Endodermal cell (in vitro differentiated cells): ENCODE measurements at places on chromosomes 4 and X. TPM values are rescaled to one million over a fixed set of nuclear protein-coding genes. Genes with fewer than 3 reads are reported as not detected.

NSUN7 gene
- 18.2 to 29.6 TPM (median 26.7 TPM) in 3 replicates for total RNA-seq

TMEM150C gene
- 26.5 to 36.0 TPM (median 32.8 TPM) in 3 replicates for total RNA-seq

NPY2R gene
- total RNA-seq: 0.17 to 0.33 TPM in 2 of 3 replicates, not detected in the other

- H3K4me3 ChIP-seq: no peak overlapping the region
- DNase-seq: no peak
- no peak overlapping the region for H3K27ac ChIP-seq
Measured at GRCh38 chr4:44670506-44671199, 7.6 kb upstream of the GUF1 start.

DNA sequence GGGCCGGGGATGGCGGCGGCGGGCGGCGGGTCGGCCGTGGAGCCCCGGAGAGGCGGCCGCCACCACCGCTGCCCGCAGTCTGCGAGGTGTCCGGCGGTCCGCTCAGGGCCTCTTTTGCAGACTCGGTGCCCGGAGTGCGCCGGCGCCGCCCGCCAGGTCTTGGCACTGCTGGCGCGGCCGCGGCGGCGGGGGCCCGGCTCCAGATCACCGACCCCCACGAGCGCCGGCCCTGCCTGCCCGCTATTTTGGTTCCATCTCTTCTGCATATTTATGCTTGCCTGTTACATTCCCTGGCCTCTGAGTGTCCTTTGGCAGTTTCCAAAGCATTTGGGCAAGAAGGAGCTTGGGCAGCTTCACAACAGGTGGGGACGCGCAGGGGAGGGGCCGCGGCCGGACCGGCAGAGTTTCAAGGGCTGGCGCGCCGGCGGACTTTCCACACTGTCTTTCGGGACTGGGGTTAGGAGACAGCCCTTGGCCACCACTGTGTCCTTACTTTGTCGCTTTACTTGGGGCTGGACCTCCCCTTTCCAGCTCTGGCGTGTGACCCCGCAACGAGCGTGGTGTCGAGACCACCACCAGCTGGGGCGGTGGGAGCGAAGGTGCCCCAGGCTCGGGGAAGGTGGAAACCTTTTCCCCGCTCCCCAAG, 668 bp upstream of the TAPT1 start:
- H3K27ac ChIP-seq: peak overlapping the region; percentile 65
- peak; percentile 87 for DNase-seq
- H3K27me3 ChIP-seq: no peaks in the 10 kb centered on the region
- peak overlapping the region; percentile 83 for H3K4me3 ChIP-seq

GRCh38 chrX:49193542-49193964, 6.4 kb downstream of the SYP start:
- no peak overlapping the region for H3K27ac ChIP-seq
- no peaks in the 10 kb centered on the region for H3K36me3 ChIP-seq
- no peak for DNase-seq
- H3K4me1 ChIP-seq: no peaks in the 10 kb centered on the region
- no peak overlapping the region for H3K4me3 ChIP-seq

DNA sequence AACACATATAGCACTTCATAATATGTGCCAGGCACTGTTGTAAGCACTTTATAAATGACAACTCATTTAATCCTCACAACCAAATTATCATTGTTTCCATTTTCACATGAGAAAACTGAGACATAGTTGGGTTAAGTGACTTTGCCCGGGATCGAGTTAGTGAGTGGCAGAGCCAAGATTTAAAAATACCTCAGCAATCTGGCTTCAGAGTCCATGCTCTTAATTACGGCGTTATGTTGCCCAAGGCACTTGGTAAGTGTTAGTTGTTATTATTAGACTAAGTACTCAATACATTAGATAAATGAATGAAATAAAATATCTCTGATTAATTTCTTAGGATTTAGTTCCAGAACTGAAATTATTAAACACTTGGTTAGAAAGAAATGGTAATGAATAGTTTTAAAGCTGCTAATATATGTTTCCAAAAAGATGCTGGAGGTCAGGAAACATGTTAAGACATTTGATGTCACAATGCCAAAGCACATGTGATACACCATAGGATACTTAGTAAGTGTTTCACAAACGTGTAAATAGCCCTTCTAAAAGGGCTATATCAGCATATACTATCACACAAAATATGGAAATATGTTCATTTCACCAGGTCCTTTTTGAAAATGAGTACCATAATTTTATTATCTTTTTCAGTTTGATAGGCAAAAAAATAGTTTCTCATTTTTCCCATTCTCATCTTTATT, 301.9 kb downstream of the GPAT3 start:
- H3K27me3 ChIP-seq: no peaks in the 10 kb centered on the region
- H3K4me1 ChIP-seq: no peaks in the 10 kb centered on the region

- H3K27ac ChIP-seq: no peak overlapping the region
- H3K4me1 ChIP-seq: no peaks in the 10 kb centered on the region
- no peak for DNase-seq
- peaks cover 16% of the 10 kb centered on the region for H3K36me3 ChIP-seq
- no peaks in the 10 kb centered on the region for H3K27me3 ChIP-seq
Measured at GRCh38 chr4:6160536-6160935, 39.8 kb downstream of the JAKMIP1 start.

DNA sequence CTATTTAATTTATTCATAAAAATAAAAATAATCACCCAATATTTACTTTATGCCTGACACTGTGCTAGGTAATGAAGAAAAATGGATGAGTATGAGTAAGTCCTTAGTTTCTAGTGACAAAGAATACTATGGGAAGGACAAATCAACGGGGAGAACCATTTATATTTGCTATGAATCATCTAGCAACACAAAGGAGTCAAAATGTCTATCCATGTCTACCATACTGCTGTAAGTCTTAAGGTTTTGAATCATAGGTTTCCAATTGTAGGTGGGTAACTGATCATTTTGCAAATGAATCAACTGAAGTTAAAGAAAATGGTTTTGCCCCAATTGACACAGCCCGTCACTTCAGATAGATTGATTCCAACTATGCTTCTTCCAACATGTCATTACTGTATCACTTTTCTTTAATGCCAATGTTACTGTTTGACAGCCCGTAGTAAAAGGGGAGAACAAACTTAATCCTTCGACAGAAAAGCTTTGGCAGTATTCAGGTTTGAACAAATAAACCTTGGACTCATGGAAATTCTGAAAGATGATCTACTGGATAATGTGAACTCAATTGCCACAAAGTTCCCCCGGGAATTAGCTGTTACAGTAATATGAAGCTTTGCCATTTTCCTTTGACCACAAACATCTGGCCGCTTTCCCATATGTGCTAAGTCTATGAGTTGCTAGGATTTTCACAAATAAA, 3.2 kb downstream of the TDO2 start:
- H3K27me3 ChIP-seq: no peaks in the 10 kb centered on the region
- H3K4me3 ChIP-seq: no peak overlapping the region
- DNase-seq: no peak
- no peaks in the 10 kb centered on the region for H3K36me3 ChIP-seq
- H3K4me1 ChIP-seq: no peaks in the 10 kb centered on the region
- no peak overlapping the region for H3K27ac ChIP-seq

DNA sequence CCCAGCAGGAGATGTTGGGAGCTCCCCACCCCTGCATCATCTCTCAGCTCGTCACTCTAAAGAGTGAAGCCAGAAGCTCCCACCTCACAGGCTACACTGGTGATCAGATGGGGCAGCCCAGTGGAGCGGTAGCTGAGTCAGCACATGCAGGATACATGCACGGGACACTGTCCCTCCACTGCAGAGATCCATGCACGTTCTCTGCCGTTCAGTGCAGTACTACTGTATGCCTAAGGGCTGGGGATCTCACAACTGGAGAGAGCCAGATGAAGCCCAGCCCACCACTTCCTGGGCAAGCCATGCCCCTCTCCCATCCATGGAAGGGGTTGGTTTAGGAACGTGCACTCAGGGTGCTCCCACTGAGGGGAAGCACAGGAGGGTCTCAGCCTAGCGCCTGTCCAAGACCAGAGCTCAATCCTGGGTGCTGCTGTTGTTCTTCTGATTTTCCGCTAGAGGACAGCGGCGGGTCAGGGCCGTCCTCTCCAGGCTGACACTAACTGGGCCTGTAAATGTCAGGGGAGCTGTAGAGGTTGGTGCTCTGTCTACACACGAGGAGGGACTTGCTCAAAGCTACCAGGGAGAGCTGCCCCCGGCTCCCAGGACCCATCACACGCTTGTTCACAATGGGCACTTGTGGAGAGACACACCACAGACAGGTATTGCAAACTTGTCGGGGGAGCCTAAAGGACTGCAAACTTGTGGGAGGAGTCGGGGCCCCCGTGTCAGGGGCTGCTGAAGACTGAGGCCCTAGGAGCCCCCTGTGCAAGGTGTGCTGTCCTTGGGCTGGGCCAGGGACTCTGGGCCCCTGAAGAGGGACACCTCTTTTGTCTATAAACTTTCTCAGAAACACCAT, 18.2 kb upstream of the ABLIM2 start:
- DNase-seq: peak; percentile 88
- no peak overlapping the region for H3K27ac ChIP-seq
- H3K36me3 ChIP-seq: no peaks in the 10 kb centered on the region
- no peak overlapping the region for H3K4me3 ChIP-seq

- peaks cover 59% of the 10 kb centered on the region for H3K36me3 ChIP-seq
- DNase-seq: no peak
- H3K4me3 ChIP-seq: no peak overlapping the region
- no peak overlapping the region for H3K27ac ChIP-seq
- H3K4me1 ChIP-seq: no peaks in the 10 kb centered on the region
Measured at GRCh38 chr4:39770471-39770870, 72.5 kb downstream of the UBE2K start.

GRCh38 chrX:110795645-110796406, at the start of gene CHRDL1:
Gene CHRDL1 (minus strand): TSS chrX:110795817. CDS start chrX:110792181, 3,636 bp downstream.
- DNase-seq: peak; percentile 78
- H3K36me3 ChIP-seq: no peaks in the 10 kb centered on the region
- H3K4me3 ChIP-seq: peak within 1 kb of the TSS; percentile 64
- no peak within 1 kb of the TSS for H3K27ac ChIP-seq
- H3K4me1 ChIP-seq: no peaks in the 10 kb centered on the region

DNA sequence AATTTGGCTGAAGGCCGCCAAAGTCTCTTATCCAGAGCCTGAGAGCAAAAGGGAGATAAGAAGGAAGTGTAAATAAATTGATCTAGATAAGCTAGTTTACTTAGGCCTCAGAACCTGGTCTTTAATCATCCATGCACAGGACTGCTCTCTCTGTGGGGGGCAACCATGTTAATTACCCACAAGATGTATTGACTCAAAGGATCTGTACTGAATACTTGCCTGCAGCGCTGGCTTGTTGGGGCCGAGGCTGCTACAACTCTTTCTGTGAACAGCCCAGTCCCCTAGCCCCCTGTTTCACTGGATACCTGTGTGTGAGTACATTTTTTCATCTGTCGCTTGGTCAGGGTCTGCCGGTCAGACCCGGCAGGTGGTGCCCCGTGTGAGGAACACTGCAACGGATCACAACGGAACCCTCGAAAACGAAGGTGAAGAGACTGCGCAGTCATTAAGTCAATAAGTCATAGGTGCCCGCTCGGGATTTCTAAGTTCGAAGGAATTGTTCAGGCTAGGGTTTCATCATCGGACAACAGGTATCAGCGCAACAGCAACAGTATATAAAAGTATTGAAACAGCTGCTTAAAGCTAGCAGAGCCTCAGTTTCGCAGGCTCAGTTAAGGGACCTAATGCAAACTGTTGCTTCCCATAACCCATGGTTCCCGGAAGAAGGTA, 8.3 kb downstream of the MAGEA11 start:
- DNase-seq: peak; percentile 68
- no peak overlapping the region for H3K4me3 ChIP-seq
- H3K27me3 ChIP-seq: no peaks in the 10 kb centered on the region
- no peak overlapping the region for H3K27ac ChIP-seq
- H3K4me1 ChIP-seq: no peaks in the 10 kb centered on the region

DNA sequence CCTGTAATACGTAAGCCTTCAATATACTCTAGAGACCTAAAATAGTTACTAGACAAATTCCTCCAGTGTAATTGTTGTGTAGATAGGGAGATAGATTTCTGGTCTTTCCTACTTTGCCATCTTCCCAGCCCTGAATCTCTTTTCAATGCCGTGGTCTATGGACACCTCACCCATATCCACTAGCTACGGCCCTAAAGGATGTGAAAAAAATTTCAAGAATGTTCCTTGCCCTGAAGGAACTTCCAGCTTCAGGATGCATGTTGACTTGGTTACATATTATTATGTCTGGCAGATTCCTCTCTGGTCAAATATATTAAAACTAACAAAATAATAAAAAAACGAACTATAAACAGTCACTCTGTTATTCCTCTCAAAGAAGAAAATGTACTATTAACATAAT, 52.4 kb upstream of the TSPAN5 start:
- DNase-seq: no peak
- no peak overlapping the region for H3K27ac ChIP-seq
- H3K27me3 ChIP-seq: no peaks in the 10 kb centered on the region
- no peak overlapping the region for H3K4me3 ChIP-seq
- no peaks in the 10 kb centered on the region for H3K4me1 ChIP-seq
- H3K36me3 ChIP-seq: no peaks in the 10 kb centered on the region

DNA sequence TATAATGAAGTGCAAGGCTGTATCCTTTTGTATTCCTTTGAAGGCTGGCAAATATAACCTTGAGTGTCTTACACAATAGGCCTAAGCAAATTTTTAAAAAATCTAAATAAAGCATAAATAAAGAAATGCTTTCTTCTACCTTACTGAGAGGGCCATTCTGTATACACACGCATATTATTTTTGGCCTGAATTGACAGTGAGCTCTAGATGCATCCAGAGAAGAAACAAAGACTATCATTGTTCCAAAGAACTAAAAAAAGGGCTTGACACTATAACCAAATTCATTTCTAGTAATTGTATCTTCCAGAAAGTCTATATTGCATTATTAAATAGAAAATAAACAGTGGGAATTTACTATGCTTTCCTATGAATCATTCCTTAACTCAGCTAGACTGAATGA, 100.2 kb downstream of the MAGEB17 start:
- H3K27ac ChIP-seq: no peak overlapping the region
- H3K4me1 ChIP-seq: no peaks in the 10 kb centered on the region
- no peaks in the 10 kb centered on the region for H3K27me3 ChIP-seq
- DNase-seq: no peak
- no peak overlapping the region for H3K4me3 ChIP-seq

DNA sequence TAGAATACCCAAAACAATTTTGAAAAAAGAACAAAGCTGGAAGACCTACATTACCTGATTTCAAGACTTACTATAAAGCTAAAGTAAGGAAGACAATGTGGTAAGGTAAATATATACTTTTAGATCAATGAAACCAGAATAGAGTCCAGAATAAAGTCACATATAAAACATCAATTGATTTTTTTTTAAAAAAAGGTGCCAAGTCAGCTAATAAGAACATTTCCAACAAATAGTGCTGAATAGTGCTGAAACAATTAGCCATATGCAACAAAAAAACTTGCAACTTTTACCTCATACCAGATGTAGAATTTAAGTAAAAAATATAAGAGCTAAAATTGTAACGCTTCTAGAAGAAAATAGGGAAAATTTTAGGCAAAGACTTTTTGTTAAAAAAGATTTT, 73.0 kb upstream of the PDHA1 start:
- no peak overlapping the region for H3K27ac ChIP-seq
- H3K36me3 ChIP-seq: no peaks in the 10 kb centered on the region
- H3K4me1 ChIP-seq: no peaks in the 10 kb centered on the region
- DNase-seq: no peak
- H3K27me3 ChIP-seq: no peaks in the 10 kb centered on the region
- H3K4me3 ChIP-seq: no peak overlapping the region
